Activated CD8-positive, alpha-beta T cell treated with anti-CD3 and anti-CD28 coated beads for 36 hours (primary cell): ENCODE measurements at places on chromosomes 7 and 10.

- DNase-seq = no peak
Observed at GRCh38 chr7:121178452-121178851, 150.3 kb upstream of the WNT16 start.

GRCh38 chr10:31822150-31822549 lies 106.5 kb downstream of the ARHGAP12 start:
- no peak for DNase-seq

GRCh38 chr7:66170309-66171231 lies 34.6 kb upstream of the TPST1 start:
- DNase-seq = no peak

GRCh38 chr10:51773681-51774080 lies 74.3 kb upstream of the CSTF2T start:
- DNase-seq = no peak

DNA sequence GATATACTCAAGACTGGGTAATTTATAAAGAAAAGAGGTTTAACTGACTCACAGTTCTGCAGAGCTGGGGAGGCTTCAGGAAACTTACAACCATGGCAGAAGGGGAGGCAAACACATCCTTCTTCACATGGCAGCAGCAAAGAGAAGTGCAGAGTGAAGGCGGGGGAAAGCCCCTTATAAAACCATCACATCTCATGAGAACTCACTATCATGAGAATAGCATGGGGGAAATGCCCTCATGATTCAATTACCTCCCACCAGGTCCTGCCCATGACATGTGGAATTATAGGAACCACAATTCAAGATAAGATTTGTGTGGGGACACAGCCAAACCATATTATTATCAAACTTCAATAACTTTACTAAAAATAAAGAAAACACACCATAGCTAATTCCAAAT lies 30.4 kb upstream of the JAZF1 start:
- peak; percentile 58 for DNase-seq

DNA sequence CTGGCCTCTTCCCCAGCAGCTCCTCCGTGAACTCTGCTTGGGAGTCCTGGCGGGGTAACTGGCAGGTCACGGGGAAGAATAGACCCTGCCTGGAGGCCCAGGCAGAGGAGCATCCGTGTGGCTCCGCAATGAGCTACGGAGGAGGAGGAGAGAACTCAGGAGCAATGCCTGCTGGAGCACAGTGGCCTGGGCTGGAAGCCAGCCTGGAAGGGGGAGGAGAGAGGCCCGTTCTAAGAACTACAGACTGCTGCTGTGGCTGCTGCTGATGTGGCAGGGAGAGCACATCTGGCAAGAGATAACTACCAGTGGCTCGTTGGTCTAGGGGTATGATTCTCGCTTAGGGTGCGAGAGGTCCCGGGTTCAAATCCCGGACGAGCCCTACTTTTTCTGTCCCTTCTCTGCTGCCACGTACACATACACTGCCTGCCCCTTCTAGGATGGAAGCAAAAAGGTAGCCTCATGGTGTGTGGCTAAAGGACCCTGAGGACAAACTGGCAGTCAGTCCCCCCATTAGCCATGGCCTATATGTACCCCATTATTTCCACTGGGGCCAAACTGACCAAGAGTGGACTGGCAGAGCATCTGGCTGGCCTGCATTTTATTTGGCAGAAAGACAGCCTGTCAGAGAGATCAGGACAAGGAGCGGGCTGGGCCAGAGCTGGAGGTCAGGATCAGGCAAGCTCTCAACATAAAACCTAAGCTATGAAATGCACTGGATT lies 7.7 kb upstream of the OPN1SW start:
- DNase-seq = peak; percentile 25

GRCh38 chr10:549391-549790 lies 140.1 kb downstream of the DIP2C start:
- no peak for DNase-seq

- no peak for DNase-seq
Observed at GRCh38 chr10:126931544-126931943, 26.3 kb downstream of the DOCK1 start.

GRCh38 chr10:22854935-22855421 lies 72.9 kb upstream of the ARMC3 start:
- no peak for DNase-seq

DNA sequence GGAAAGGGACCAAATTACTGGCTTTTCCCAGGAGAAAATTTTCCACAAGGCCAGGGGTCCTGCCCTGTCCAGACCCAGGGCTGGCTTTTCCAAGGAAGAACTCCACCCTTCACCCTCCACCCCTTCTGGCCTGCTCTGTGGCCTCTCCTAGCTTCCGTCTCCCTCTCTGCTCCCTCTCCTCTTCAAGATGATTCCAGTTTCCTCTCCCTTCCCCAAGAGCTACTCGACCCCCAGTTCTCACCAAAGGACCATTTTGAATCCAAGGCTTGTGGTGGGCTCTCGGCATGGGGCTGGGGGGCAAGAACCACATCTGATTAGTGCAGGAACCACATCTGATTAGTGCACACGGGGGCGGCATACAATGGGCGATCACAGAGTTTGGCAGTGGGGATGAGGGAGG lies 7.7 kb downstream of the CHAT start:
- DNase-seq = no peak

- DNase-seq = no peak
Observed at GRCh38 chr7:116675812-116676355, 3.9 kb downstream of the MET start.

- DNase-seq = no peak
Observed at GRCh38 chr7:130374507-130374906, 5.8 kb upstream of the CPA1 start.

GRCh38 chr7:119967221-119967620 lies 305.8 kb upstream of the KCND2 start:
- DNase-seq = no peak

- DNase-seq = no peak
Observed at GRCh38 chr10:93874309-93875031, 19.3 kb upstream of the SLC35G1 start.

DNA sequence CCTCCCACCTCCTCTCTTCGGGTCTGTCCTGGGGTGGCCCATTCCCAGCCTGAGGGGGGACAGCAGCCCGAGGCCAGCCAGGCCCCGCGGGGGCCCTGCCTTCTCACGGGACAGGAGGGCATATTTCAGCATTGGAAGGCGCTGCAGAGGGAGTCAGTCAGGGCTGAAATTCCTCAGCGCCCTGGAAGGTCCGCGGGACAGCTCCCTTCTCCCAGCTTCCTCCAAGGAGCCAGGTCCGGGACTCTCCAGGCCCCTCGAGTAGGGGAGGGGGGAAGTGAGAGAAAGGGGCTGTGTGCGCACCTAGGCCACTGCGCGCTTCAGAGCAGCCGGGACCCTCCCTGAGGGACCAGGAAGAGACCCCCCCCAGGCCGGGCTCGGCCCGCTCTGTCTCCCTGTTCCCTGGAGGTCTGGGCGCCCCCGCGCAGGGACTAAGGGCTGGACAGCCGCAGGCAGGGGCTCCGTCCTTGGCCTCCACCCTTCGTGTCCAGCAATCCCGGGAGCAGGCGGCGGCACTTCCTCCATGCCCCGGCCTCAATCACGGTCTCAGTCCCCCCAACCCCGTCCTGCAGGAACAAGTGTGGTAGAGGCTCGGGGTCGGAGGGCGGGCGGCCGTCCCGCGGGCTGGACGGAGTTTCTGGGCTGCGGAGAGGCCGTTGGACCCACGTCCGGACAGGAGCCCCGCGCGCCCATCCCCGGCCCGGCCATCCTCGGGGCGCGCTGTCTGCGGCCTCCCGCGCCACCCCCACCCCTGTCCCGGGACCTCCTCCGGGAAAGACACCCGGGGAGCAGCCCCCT lies 6.0 kb upstream of the ELFN1 start:
- DNase-seq = no peak
